Effector memory CD4-positive, alpha-beta T cell (primary cell): ENCODE measurements at places on chromosomes 4 and X.

DNA sequence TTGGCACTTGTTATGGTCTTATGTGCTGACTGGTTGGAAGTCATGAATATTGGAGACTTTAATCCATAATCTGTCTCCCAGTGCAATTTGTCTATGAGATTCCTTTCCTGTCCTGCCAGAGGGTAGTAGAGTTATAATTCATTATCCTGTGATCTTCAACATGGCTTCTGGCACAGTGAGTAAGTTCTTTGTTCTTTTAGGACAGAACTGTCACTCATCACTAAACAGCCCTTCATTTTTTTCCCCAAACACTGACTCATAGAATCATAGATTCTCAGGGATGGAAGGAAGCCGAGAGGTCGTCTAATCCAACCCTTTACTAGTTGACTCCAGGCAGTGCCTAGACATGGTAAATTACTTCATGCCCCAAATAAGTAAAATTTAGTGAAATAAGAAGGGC lies 78.4 kb downstream of the LUZP4 start:
- no peak for DNase-seq

GRCh38 chrX:39477762-39478120 lies 620.0 kb downstream of the BCOR start:
- no peak for DNase-seq

DNA sequence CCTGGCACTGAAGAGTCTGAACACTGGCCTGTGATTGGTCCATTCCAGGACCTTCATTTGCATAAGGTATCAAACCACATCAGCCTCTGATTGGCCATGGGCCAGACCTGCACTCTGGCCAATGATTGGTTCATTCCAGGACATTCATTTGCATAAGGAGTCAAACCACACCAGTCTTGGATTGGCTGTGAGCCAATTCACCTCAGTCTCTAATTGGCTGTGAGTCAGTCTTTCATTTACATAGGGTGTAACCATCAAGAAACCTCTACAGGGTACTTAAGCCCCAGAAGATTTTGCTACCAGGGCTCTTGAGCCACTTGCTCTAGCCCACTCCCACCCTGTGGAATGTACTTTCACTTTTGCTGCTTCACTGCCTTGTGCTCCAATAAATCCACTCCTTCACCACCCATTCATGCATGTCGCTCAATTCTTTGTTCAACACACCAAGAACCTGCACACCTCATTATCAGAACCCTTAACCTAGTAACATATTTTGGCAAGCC lies 14.2 kb upstream of the HERC5 start:
- no peak for DNase-seq

DNA sequence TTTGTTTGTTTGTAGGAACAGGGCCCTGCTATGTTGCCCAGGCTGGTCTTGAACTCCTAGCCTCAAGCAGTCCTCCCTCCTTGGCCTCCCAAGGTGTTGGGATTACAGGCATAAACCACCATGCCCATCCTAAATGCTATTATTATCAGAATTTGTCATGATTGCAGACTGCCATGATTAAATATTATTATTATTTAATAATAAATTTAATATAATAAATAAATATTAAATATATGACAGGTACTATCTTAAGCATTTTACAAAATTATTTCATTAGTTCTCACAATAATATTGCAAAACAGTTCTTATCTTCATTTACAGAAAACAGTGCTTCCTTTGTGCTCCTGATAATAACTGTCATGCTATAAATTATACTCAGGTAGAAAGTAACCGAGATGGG lies 133.4 kb upstream of the JADE1 start:
- no peak for DNase-seq

- no peak for DNase-seq
Measured at GRCh38 chr4:75708218-75708691, 16.1 kb upstream of the USO1 start.

GRCh38 chr4:159240687-159241086 lies 137.8 kb downstream of the RAPGEF2 start:
- DNase-seq: no peak

GRCh38 chrX:118286066-118286762 lies 59.7 kb upstream of the WDR44 start:
- no peak for DNase-seq

DNA sequence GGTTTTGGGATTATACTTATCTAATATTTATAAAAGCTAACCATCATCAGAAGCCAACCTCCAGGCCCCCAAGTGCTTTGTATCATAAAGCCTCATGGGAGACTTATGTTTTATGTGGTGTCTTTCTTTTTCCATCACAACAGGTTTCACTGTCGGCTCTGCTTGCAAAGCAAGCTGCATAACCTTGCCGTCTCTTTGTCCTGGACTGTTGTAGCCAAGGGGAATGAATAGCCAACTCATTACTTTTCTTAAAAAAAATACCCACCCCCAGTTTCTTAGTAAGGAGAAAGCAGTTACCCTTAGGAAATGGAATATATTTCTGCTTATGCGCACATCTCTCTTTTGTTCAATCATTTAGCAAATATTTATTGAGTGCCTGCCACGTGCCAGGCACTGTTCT lies 40.7 kb downstream of the FAM184B start:
- DNase-seq: no peak

DNA sequence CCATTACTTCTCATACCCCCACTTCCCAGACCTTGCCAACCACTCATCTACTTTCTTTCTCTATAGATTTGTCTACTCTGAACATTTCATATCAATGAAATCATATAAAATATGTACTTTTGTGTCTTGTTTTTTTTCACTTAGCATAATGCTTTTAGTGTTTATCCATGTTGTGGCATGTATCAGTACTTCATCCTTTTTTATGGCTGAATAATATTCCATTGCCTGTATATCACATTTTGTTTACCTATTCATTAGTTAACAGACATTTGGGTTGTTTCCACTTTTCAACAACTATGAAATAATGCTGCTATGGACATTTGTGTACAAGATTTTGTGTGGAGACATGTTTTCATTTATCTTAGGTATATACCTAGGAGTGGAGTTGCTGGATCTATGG lies 324.1 kb downstream of the OPHN1 start:
- no peak for DNase-seq

DNA sequence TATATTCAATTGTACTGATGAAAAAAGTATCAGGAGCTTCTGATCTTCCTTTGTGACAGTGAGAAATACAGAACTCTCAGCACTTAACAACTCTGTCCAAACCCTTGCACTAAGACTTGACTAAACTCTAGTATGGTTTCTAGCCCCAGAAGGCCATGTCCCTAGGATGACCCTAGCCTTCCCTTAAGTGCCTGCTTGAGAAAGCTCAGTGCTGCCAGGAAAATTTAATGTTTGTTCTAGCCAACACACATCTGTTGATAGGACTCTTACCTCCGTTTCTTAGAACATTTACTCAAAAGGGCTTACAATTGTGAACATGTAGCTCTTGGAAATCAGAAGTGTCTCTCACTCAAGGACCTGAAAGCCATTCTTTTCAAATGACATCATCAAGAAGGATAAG lies 1055.2 kb upstream of the FTHL17 start:
- DNase-seq: no peak

DNA sequence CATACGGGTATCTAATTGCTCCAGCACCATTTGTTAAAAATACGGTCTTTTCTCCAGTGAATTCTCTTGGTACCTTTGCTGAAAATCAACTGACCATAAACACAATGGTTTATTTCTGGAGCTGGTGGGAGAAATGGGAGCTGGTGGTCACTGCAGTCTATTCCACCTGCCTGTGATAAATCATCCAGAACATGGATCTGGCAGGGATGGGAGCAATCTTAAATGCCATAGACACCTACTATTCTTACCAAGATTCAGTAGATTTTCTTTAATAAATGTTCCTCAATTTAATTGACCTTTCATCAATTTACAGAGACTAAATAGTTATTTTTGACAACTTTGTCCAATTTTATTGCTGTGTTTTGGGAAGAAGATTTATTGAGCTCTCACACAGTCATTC lies 68.1 kb downstream of the SLC9A7 start:
- no peak for DNase-seq

- no peak for DNase-seq
Measured at GRCh38 chrX:16559206-16559619, 90.7 kb upstream of the S100G start.

- no peak for DNase-seq
Measured at GRCh38 chr4:2510351-2511259, 25.8 kb upstream of the FAM193A start.

- no peak for DNase-seq
Measured at GRCh38 chr4:31187979-31188378, 467.8 kb downstream of the PCDH7 start.

DNA sequence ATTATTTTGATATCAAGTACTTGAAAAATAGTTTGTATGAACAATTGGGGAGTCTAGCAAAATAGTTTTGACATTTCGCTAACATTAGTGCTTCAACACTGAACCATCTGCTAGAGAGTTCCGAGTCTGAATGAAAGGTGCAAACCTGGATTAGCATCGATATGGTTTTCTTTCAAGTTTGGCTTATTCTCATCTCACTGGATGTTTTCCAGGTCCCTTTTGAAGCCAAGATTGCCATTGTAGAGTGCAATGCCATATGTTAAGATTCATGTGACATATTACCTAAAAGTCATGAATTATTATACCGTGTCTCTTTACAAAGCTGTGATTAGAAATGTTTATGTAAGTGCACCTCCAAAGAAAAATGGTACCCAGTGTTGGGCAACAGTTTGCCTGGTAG lies 36.8 kb upstream of the NAA11 start:
- no peak for DNase-seq

DNA sequence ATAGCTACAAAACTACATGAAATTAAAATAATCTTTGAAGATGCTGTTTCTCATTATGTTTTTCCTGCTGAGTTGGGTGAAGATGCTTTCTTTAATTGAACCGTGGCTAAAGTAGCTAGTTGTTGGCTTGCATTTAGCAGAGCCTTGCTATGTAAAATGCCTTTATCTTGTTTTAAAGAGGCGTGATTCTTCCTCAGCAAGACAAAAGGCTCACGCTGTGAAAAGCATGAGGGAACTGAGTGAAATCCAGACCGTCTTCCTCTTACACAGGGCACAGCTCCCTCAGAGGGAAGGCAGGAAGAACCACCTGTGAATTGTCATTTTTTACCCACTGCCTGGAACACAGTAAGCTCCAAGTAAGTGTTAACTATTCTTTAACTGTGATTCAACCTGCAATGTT lies 39.0 kb upstream of the ZNF518B start:
- no peak for DNase-seq

GRCh38 chrX:25022499-25023325 lies 6.9 kb upstream of the ARX start:
- DNase-seq: no peak

- DNase-seq: no peak
Measured at GRCh38 chrX:135556055-135556454, 35.6 kb downstream of the INTS6L start.

DNA sequence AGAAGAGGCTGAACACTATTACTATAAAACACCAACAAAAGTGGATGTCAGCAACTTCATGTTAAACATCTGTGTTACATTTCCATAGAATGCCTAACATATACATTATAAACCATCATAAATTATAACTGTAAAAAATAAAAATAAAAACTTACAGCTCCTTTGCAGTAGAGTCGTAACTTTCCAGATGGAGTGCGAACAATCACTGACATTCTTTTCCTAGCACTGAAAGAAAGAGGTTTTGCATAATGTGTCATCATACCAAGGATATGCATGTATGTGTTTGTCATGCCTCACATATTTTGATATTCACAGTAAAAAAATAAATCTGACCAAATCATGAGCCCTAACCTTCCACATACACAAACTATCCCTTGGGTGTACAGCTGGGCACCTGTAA lies 113.1 kb downstream of the ATP8A1 start:
- DNase-seq: no peak

DNA sequence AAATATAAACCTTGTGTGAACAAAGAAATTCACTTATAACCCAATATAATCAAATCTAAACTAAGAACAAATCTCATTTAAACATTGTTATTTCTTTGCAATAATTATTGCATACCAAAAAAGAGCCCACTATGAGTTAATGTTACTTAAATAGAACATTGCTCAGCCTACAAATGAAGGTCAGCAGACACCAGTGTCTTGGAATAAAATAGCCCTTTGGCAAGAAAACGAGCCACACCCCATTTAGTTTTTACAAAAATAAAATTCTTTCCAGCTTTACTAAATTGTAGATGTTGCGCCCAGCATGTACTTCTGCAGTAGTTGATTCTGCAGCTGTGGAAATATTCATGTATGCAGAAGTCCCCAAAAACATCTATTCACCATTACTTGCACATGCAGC lies 12.2 kb downstream of the PLS3 start:
- no peak for DNase-seq

DNA sequence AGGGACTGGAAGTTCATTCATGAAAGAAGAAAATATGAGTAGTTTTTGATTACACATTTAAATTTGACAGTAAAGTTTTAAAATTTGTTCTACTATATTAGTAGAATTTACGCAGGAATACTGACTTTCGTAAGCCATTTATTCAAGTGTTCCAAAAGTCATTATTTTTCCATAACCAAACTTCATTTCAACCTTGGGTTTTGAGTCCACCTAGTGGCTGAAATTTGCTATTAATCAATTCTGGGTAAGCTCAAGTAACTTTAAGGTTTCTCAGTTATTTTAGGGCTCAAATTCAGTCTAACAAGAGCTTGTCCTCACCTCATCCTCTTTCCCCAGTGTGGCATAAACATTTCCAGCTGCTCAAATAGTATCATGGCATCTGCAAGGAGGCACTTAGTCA lies 175.4 kb downstream of the SH3BGRL start:
- no peak for DNase-seq

GRCh38 chr4:42282081-42282901 lies 115.0 kb upstream of the SHISA3 start:
- DNase-seq: no peak

- DNase-seq: no peak
Measured at GRCh38 chr4:47809654-47810203, 28.1 kb downstream of the CORIN start.

GRCh38 chr4:28421221-28421620 lies 1560.6 kb downstream of the STIM2 start:
- DNase-seq: no peak

- no peak for DNase-seq
Measured at GRCh38 chr4:73075832-73076231, 6.3 kb upstream of the COX18 start.

DNA sequence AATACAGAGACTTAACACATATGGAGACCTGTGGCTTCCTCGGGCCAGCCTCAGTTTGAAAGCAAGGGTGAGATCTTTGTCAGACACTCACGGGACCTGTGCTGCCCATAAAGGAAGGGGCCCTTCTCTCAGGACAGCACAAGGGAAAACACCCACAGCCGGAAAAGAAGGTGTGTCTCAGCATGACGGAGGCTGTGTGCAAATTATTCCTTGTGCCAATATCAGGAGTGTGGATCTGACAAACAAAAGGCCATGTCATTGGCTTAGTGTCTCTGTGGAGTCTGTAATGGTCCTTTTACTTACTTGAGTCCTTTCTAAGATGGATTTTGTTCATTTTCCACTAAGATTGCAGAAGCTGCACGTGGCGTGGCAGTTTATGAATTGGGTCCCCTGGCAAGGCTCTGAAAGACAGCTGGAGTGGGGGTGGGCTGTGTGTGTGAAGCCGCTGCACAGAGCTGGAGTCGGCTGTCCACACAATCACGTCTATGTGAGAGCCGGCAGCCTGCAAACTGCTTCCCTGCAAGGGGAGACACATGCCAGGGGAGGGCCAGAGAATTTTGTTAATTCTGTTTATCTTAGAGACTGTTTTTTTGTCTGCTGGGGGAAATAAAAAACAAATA lies 1.9 kb downstream of the ENPP6 start:
- DNase-seq: no peak
